AG09309 (cell line): ENCODE measurements at places on chromosomes 13 and 19.

DNA sequence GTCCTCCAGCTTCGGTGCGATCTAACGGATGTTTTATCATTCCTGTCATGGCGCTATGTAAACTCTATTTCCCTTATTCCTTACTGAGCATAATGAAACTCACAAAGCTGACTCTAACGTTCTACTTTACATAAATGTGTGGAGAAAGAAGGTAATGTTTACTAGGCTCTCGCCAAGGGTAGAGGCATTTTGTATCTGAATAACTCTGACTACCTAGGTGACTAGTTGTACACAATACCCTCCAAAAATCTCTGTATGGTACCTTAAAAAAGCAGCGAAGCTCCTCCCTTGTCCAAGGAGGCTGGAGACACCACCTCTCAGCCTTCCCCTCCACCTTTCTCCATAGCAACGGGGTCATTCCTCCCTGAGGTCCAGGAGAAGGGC, 316 bp upstream of the ZNF530 start:
- no peak for DNase-seq

DNA sequence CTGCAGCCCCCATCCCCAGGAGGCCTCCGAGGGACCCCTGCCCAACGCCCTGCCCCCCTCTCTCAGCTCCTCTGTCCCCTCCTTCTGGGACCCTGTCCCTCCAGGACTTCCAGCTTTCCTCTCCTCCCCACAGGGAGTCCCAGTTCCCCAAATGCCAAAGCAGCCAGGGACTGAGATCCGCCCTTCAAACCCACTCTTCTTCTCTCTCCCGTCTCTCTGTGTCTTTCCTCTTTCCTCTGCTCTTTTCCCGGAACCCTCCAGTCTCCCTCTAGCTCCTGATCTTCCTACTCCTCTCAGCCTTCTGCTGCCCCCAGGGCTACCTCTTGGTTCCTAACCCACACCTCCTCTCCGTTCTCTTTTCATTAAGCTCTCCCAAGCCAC, 377 bp downstream of the CA11 start:
- DNase-seq = no peak

DNA sequence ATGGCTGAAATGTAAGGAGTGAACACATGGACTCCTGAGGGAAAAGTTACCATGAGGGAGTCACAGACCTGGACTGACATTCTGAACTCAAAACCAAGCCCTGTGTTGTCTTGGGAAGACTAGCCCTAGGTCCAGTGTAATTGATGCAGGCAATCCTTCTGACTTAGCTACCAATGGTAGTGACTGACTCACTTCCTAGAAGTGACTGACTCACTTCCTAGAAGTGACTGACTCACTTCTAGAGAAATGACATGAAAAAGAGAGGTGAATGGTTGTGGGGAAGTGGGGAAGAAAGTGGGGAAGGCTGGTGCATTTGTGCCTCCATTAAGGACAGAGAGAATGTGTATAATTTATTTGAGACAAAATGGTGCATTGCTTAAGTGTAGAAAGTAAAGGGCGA, 49.9 kb downstream of the EDNRB start:
- no peak for DNase-seq

GRCh38 chr13:51626749-51627148, 42.5 kb downstream of the WDFY2 start:
- DNase-seq = no peak

- no peak for DNase-seq
Measured at GRCh38 chr13:79245937-79246577, 160.0 kb downstream of the RBM26 start.

DNA sequence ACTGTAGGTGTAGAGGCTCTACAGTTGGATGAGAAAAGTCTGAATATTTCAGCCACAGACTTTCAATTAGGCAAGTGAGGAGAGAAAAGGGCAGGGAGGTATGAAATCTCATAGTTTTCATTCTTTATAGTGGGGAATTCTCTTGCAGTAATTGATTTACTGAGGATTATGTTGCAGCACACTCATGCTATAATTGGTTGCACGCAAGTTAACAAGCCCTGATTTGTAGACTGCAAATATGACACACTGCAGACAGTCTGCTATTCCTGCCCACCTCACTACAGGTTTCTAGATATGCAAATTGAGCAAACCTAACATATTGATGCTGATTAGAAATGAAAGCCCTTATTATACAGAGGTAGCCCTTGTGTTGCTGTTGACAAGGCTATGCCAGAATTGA, 139.4 kb downstream of the LHFPL6 start:
- peak; percentile 38 for DNase-seq

DNA sequence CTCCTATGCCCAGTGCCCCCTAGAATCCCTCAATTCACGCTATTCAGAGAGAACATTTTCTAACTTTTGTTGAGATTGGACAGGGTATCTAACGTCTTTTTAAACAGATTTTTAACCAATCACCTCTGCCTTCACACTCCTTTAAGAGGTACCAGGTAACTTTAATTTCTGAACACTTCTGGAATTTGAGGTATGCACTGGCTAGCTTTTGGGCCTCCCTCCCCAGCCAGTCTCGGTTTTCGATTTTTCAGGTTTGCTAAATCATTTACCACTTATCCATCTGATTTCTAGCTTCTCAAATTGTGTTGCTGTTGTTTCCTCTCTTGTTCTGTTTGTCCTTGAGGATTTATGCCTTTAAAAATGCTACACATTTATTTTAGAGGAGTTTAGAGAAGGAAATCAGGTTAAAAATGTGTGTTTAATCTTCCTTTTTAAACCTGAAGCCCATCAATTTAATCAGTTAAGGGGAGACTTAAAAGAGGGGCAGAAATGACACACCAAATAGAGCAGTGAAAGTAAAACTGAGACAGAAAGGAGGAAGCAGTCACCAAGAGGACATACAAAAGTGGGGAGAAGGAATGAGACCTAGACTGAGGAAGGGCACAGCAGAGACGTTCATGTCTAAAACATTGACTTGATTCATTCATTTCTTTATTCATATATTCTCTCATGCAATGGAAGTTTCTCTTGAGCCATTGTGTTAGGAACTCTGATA, 139.6 kb upstream of the HTR2A start:
- DNase-seq = no peak

DNA sequence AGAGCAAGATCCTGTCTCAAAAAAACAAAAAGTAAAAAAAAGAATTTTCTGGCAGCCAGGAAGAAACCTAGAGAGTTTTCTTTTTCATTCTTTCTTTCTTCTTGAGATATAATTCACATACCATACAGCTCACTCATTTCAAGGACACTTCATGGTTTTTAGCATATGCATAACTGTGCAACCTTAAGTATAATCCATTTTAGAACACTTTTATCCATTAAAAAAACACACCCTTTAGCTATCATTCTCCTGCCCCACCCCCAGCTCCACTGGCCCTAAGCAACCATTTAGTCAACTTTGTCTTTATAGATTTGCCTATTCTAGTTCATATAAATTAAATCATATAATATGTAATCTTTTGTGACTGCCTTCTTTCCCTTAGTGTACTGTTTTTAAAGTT, 8.1 kb upstream of the IPO5 start:
- DNase-seq = no peak

GRCh38 chr13:41494202-41494601, 36.9 kb downstream of the RGCC start:
- DNase-seq = no peak

DNA sequence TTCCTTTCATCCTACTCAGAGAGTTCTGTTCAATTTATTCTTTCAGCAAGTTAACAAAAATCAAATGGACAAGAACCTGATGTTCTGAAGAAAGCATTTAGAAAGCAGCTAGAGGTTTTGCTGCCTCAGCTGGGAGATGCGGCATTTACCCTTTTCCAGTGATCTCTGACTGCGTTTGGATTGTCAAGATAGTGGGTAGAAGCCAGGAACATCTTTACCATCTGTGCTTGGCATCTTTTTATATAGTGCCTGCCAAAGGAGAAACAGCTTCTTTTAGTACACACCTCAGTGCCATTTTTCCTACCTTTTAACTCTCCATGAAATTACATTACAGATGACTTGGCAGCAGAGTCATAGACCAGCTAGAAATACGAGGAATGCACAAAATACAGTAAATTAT, 680.8 kb downstream of the SLITRK1 start:
- no peak for DNase-seq

DNA sequence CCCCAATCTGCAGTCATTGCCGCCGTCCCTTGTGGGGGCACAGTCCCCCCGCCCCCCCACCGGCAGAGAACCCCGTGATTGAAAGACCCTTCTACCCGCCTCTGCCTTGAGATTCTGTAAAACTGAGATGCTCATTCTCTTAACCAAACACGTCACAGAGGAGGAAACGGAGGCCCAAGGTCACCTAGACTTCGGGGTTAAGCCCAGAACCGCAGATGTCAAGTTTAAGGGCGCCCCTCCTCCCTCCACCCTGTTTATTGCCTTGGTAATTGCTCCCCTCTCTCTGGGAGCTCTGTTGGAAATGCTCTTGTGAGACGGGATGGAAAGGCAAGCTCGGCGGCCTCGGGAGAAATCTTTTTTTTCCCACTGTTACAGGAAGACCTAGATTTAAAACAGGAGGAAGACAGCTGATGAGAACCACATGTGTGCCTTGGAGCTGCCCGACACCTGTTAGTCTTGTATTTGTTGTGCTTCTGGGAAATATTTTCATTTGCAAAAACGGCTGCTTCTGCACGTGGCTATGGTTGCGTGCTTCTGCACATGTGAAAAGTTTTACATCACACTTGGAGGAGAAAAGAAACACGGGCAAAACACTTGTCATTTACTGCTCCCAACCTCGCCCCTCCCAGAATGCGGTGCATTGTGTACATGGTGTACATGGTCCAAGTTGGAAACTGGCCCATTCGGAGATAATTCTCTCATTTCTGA, 1.1 kb upstream of the MED26 start:
- peak; percentile 20 for DNase-seq

DNA sequence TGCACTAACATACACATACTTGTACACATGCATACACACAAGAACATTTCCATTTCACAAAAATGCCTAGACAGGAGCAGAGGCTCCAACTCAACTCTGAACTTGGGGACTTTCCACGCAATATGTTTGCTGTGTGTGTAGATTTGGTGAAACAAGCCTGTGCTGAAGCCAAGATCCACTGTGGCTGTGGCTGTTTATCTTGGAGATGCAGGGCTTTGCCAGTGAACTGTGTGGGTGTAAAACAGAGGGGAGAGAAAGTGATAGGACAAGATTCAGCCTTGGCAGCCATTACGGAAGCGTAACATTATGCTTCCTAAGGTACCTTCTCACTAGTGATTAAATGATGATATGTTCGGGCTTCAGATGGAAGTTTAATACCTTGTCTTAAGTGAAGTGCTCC, 73.2 kb upstream of the MBNL2 start:
- no peak for DNase-seq

DNA sequence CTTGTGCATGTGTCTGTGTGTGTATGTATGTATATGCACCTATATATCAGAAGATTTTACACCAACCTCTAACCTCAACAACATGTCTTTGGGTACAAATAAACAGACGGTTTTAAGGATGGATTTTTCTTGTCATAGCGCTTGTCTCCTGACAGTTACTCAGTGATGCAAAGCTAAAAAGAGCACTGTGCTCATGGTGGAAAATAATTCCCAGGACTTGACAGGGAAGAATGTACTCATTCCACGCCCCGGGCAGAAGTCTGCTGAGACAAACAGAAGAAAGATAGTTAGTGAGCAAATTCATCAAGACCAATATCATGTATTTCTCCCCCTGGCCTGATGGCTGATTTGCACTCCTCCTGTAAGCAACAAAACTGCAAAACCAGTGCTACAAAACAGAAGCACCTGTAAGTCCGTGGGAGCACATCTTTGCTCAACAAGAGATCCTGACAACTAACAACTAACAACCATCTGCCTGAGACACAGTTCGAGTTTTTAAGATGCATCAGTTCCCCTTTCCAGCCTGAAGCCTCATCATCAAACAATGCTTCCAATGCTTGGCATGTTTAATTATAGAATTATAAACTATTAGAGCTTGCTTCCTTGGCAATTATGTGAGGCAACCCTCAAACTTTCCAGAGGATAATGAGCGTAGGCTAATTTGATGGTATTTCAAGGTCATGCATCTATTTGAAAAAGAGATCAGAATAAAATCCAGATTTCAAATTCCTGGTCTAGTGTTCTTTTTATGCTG, 812.7 kb upstream of the MIR17HG start:
- DNase-seq = no peak

GRCh38 chr19:16117594-16118033, 5.9 kb downstream of the RAB8A start:
- no peak for DNase-seq

GRCh38 chr13:105200181-105200580, 1335.3 kb downstream of the EFNB2 start:
- no peak for DNase-seq

- DNase-seq = no peak
Measured at GRCh38 chr19:41929536-41930071, 1.4 kb upstream of the ERFL start.

- DNase-seq = peak; percentile 71
Measured at GRCh38 chr13:32225481-32225931, 89.7 kb downstream of the ZAR1L start.

DNA sequence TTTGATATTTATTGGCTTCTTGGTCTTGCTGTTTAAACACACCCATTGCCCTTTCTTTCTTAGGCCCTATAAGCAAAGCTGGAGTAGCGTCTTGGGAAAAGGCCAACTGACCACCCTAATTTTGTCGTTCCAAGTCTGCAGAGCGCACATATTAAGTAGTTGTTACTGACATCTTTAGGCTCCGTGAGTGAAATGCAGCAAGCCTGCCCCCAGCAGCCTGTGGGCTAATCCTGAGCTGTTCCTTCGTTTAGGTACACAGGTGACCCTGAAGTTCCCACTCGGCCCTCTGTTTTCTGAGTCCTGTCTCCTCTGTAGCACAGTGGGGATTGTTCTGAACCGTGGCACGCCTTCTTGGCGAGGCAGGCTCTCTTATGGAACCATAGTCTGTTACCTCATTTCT, 170.5 kb downstream of the STK24 start:
- no peak for DNase-seq

- DNase-seq = no peak
Measured at GRCh38 chr13:36549755-36550154, 117.5 kb downstream of the CCNA1 start.

- DNase-seq = no peak
Measured at GRCh38 chr13:62119739-62120700, 704.4 kb upstream of the PCDH20 start.

DNA sequence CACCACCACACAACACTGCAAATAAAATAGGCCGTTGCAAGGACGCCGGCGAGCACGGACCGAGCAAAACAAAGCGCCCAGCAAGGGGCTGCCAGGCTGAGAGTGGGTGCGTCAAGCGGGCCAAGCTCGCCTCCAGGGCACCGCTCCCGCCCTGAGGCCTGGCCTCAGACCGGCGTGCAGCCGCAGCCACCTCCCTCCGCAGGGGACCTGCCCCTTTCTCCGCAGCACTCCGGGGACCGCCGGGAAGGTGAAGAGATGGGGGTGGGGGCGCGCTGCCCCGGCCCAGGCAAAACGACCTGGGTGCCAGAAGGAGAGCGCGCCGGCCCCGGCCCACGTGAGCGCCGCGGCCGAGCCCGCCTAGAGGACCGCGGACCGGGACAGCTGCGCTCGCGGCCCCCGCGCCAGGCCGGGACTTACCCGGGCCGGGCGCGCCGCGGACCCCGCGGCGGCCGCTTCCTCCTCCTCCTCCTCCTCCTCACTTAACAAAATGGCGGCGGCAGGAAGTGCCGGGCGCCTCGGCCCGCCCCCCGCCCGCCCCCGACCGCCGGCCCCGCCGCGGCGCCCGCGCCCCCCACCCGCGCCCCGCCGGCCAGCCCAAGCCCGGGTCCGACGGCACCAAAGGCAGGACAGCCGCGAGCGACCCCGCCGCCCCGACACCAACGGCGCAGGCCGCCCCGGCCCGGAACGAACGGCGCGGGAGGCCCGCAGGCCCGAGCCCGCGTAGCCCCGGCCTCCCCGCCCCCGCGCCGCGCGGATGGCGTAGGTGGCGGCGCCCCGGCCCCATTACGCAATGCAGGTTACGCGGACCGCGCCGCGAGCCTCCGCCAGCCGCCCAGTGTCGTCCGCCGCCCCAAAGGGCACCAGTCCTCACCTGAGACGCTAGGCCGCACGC, 674 bp downstream of the BRD4 start:
- no peak for DNase-seq
